ENCODE measurements at places on chromosomes 6 and 20.
A peak's percentile ranks its signal among the peaks of the same experiment; 100 is the strongest.

- DNase-seq: peak; percentile 34
Measured at GRCh38 chr20:3209946-3210317, 634 bp downstream of the ITPA start.

DNA sequence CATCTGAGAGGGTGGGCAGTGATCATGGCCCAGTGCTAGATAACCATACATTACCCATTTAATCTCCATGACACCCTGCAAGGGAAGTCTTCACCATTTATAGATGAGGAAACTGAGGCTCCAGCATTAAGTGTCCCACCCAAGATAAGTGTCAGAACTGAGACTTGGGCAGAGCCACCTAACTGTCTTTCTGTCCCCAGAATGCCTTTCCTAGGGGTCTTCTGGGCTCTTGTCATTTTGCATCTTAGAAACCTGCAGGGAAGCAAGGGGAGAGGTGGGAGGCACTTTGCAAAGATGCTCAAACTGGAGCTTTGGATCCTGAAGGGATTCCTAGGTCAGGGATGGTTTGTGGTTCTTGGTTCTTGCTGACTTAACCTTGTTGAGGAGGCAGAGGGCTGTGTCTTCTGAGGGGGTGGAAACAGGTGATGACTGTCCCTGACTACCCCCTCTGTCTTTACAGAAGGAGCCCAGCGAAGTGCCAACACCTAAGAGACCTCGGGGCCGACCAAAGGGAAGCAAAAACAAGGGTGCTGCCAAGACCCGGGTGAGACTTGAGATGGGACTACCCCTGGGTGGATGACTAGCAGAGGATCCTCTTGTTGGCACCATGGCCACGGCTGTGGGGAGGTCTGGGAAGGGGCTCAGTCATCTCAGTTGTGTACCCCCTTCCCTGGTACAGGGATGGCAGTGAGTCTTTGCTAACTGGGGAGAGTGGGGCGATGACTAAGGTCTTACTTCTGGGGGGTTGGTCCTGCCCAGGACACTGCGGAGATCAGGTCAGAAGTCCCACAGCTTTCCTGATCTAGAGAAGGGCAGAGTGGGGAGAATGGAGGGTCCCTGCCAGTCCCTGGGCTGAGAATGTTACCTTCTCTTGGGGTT is 5.8 kb downstream of the HMGA1 start:
- DNase-seq: no peak

DNA sequence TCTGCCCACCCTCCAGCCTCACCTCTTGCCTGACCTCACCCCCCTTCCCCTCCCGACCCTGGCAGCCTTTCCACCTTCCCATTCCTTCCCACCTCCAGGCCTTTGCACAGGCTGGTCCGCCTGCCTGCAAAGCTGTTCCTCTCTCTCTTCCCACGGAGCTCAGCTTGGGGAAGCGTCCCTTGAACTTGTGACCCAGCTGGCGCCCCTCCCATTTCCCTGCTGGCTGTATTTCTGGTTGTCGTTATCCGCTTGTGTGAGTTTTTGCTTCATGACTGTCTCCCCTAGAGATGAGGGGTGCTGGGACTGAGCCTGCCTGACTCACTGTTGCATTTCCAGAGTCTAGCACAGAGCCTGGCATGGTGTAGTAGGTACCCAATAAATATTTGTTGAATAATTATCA is 32.5 kb downstream of the VSTM2L start:
- no peak for DNase-seq

DNA sequence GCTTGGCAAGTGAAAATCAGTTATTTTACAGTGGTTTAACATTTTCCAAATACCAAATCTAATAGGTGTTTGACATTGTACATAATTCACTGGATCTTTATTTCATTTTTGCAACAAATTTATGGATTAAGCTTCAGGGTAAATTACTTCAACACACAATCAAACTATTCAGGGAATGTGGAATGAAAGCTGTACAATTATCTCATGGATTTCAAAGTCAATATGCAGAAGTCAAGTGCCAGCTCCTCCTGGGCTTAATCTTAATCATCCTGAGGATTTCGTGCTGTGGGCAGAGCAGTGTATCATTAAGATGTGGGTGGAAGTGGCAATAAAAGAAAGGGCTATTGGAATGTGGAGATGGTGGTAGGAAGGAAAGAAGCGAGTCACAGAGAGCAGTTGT is 548.8 kb downstream of the COL12A1 start:
- no peak for DNase-seq

GRCh38 chr6:116561377-116562018 is 7.9 kb downstream of the CALHM4 start:
- DNase-seq: peak; percentile 81

- DNase-seq: peak; percentile 56
Measured at GRCh38 chr6:56663344-56663743, 20.7 kb upstream of the DST start.

GRCh38 chr6:149761438-149761837 is 11.9 kb downstream of the PCMT1 start:
- DNase-seq: no peak

DNA sequence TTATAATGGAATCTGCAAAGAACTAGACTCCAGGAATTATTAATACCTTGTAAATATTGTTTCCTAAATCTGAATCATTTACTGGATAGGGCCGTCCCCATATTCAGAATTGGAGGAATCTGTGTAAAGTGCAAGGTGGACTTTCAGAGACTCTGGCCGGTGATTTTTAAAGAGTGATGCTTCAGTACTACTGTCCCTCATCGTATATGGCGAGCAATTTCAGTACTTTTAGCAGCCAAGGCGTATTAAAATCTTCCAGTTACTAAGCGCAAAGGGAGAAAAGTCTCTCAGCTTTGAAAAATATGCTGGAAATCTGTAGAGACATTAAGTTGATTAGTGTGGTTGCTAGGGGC is 483 bp downstream of the SMIM26 start:
- DNase-seq: no peak

GRCh38 chr20:39960522-39961428 is 728.3 kb downstream of the MAFB start:
- DNase-seq: no peak

DNA sequence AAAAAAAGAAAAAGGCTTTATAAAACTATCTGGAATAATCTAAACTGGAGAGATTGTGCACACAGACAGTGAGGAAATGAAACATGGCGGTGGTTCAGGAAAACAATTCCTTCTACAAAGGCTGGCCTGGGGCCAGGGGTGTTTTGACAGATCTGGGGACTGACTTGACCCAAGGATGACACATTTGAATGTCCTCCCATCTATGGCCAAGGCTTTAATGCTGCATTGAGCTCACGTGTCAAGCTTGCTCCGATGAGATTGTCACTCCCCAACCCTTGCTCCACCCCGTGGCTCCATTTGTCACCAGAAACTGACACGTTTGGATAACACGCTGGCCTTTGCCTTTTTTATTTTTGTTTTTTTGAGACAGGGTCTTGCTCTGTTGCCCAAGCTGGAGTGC is 156.1 kb downstream of the ZFP64 start:
- DNase-seq: no peak

GRCh38 chr20:957544-957943 is 41.4 kb upstream of the ANGPT4 start:
- peak; percentile 15 for DNase-seq

- no peak for DNase-seq
Measured at GRCh38 chr6:159308198-159308597, 139.0 kb downstream of the FNDC1 start.
